Substantia nigra (tissue), 51 donors: ENCODE measurements at places on chromosomes 13 and 19.

- DNase-seq, result no peak
These were observed 5.4 kb downstream of the WDR18 start for GRCh38 chr19:989381-990081.

DNA sequence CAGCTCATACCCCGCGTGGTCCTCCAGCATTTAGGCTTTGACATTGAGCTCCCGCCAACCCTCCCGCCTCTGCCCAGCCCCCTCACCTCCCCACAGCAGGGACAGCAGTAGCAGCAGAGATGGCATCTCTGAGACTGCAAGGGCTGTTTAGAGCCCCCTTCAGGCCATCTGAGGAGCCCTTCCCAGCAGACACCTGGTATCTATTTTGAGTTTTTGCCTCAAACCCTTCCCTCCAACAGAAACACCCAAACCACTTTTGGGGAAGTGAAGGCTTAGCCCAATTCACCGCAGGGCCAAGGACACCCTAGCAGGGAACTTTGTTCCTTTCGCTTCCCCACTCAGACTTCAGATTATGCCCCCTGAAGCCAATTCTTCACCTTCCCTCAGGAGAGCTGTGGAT, 6.3 kb upstream of the ZNF175 start:
- DNase-seq, result no peak

GRCh38 chr19:51668216-51668615, 21.6 kb upstream of the SIGLEC14 start:
- DNase-seq, result no peak

GRCh38 chr13:49532593-49532992, 36.8 kb downstream of the PHF11 start:
- no peak for DNase-seq

DNA sequence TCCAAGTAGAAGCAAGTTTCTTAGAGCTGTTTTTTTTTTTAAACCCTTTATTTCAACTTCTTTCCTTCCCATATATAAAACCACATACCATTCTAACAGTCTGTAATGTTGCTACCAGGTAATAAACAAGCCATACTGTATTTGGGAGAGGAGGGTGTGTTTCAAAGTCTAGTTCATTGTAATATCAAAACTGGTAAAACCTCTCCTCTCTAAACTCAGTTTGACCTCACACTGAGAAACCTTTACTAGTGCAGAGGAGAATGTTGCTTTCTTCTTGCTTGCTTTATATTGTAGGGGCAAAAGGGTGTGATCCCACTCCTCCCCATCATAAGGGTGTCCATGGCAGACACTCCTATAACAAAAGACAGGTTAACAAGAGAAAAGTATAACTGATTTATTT, 155.1 kb downstream of the GGACT start:
- no peak for DNase-seq

DNA sequence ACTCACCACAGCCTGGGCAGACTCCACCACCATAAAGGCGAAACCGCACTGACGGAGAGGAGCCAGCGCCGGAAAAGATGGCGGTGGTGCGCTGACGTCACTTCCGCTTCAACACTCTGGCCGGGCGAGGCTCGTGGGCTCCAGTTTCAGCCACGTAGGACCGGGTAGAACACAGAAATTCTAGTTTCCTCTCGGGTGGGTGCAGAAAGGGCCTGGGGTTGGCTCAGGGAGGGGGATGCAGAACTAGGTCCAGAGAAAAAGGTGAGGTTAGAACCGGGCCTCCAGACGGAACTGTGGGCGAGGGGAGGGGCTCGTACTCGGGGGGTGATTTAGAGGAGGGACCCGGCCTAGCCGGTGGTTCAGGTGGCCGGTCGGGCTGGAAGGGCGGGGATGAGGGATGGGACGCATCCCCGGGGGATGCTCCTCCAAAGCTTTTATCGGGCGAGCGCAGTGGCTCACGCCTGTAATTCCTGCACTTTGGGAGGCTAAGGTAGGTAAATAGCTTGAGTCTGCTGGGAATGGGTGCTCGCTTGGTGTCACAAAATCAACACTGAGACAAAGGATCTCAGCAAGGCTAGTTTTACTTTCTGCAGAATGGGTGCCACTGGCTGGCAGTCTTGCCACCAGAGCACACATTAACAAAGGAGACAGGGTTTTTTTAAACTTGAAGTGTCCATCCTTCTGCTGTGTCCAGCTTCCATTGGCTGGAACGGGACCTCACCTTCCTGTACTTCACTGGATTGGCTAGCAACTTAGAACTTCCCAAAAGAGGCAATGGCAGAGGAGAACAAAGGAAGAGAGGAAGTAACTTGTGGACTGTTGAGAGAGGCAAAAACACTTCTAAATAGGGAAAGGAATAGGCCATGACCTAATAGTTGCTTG, at the start of gene ZNF561:
ZNF561 (minus strand) TSS at position 77 of the 882 bp plus-strand sequence. CDS start 1,776 bp downstream, outside the sequence.
- DNase-seq, result peak; percentile 80

DNA sequence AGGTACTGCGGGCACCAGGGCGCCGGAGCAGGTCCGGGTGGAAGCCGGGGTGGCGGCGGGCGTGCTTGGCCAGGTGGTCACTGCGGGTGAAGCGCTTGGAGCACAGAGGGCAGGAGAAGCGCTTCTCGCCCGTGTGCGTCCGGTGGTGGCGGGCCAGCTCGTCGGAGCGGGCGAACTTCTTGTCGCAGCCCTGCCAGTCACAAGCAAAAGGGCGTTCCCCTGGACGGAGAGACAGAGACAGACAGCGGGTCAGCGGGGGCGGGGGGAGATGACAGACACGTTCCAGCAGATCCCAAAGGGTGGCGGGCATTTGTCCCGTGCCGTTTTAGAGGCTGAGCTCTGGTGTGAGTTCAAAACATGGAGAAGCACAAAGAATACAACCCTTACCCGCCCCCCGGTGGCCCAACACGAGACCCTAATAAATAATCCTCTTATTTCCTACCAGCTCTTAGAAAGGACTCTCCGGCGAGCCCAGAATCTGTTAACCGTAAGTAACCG, 6.3 kb upstream of the REXO1 start:
- no peak for DNase-seq
